ENCODE measurements at places on chromosomes 7 and 10.

DNA sequence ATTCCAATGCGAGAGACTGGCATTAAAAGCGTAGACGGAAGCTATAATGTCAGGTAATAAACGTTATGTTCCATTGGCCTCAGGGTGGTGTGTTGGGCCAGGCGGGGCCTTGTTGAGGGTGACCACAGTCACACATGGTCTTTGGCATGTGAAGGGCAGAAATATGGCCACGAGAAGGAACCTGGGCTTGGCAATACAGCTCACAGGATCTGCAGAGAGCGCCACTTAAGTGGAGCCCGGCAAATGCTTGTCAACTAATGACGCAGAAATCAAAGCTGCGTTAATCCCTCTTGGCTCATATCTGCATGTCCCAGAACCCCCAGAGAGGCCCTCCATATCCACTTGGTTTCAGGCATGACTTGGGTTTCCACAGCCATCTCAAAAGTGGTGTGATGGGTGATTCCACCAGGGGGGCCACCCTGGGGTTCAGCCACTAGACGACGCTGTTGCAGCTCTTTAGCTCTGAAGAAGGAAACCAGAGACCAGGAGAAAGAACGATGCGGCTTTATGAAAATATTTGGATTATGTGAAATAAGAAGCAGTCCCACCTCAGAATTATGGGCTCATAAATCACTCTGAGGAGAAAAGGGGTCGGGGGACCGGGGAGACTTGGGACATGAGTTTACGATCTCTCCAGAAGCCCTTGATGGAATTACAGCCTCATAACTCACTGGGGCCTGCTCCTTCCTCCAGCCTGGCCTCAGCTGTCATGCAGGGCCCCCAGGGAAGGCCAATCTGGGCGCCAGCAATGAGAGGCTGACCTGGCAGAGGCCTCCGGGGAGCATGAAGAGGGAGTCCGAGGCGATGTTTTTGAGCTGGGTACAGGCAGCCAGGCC is 462.5 kb downstream of the PLXNA4 start:
- no peak for DNase-seq

- no peak for DNase-seq
These were observed 10.8 kb downstream of the EN2 start for GRCh38 chr7:155468785-155469148.

DNA sequence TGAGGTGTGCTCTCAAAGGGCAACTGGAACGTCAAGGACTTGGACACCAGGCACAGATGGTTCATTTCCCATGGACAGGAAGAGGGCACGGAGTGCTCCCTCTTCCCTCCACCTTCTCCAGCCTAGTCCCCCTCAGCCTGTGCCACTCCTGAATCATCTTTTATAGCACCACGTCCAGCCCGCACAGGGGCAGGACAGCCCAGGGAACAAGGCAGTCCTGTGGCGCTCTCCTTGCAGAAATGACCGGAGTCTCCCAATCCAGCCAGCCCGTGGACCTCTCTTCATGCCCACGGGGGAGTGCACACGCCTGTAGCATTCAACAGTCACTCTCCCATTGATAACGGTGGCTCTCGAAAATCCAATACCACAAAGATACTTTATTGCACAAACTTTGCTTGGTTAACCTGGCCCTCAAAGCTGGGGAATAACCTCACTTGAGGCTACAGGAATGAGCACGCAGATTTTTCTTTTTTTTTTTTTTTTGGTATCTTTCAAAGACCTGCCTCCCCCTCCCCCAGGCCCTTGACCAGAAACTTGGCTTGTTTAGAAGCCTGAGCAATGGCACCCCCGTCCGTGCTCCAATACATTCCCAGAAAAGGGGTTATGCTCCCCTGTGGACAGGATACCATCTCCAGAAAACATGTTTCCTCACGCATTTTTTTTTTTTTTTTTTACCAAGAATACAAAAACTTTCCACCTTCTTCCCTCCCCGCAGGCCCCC is 733 bp downstream of the PRKCQ start:
- no peak for DNase-seq

- no peak for DNase-seq
These were observed 569 bp downstream of the SLC26A5 start for GRCh38 chr7:103445228-103446048.

DNA sequence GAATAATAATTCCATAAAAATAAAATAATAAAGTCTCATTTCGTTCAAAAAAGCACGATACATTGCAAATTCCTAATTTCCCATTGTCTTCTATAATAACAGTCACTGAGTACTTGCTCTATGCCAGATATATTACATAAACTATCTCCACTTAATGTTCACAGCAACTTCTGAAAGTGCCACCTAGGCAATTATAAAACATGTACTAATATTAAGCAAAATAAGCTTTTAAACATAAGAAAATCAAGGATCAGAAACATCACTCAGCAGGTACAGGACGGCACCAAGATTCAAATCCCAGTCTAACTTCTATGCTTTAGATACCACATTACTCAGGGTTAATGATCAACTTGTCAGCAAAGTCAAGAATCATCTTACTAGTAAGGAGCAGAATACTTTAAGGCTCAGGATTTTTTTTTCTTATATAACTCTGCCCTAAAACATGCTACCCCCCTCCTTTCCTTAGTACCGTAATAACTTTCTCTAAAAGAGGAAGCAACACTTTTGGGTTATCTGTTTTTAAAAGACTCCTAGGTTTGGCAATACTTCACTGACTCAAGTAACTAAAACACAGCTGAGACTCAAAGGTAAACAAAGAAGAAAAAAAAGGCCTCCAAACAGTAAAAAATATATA is 51.3 kb downstream of the USP6NL start:
- DNase-seq = no peak

GRCh38 chr10:117694190-117694589 is 151.6 kb downstream of the EMX2 start:
- no peak for DNase-seq

DNA sequence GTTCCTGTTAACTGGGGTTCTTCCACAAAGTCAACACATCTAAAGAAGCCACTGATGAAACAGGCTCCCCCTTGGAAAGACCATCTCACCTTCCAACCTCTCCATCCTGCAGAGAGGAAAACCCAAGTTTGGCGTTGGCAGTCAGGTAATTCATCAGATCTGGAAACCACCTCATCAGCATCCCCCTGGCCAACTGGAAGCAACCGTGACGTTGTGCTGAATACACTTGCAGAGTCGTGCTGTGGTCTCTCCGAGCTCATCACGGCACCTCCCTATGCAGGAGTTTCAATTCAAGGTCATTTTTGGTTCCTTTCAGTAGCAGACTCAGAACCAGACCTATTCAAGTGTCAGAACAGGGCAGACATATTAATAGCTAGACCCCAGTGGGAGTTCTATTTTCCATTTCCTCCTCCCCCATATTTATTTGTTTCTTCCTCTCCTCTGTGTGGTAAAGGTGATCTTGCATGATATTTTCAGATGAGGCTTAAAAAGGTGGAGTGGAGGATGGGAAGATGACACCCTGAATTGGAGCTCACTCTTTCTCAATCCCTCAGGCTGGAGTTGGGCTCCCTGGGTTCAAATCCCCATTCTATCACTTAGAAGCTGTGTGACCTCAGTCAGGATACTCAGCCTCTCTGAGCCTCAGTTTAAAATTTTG is 149.1 kb upstream of the ADO start:
- no peak for DNase-seq
